ENCODE measurements at places on chromosomes 6 and 20.

- no peak for DNase-seq
Measured at GRCh38 chr6:111944541-111944940, 71.3 kb upstream of the FYN start.

DNA sequence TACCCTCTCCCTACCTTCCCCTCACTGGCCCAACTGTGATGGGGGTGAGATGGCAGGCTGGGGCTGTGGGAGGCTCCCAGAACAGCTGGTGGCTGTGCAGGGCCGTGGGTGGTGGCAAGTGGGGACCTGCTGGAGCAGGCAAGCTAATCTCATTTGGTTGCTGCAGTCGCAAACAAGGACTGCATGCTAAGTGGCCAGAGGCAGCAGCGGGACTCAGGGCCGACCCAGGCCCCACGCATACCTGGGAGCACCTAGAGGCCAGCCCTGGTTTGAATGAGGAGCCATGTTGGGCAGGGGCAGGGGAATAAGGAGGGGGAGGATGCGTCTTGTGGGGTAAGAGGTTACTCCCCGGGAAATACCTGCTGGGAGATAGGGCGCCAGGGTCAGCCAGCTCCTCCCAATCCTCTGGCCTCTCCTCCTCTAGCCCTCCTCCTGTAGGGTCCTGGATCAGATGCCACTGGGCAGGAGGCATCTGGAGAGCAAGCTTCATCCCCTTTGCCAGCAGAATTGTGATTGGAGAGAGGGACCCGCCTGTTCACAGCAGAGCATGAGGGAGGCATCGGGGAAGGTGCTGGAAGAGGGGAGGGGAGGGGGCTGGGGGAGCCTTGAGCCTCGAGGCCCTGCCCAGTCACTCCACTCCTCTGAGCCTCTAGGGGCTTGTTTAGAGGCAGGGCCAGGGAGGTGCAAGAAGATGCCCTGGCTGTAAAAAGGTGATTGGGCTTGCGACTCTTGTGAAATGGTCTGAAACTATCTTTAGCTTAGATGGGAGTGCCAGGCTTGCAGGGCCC lies 24.3 kb upstream of the CDH22 start:
- DNase-seq, result no peak

DNA sequence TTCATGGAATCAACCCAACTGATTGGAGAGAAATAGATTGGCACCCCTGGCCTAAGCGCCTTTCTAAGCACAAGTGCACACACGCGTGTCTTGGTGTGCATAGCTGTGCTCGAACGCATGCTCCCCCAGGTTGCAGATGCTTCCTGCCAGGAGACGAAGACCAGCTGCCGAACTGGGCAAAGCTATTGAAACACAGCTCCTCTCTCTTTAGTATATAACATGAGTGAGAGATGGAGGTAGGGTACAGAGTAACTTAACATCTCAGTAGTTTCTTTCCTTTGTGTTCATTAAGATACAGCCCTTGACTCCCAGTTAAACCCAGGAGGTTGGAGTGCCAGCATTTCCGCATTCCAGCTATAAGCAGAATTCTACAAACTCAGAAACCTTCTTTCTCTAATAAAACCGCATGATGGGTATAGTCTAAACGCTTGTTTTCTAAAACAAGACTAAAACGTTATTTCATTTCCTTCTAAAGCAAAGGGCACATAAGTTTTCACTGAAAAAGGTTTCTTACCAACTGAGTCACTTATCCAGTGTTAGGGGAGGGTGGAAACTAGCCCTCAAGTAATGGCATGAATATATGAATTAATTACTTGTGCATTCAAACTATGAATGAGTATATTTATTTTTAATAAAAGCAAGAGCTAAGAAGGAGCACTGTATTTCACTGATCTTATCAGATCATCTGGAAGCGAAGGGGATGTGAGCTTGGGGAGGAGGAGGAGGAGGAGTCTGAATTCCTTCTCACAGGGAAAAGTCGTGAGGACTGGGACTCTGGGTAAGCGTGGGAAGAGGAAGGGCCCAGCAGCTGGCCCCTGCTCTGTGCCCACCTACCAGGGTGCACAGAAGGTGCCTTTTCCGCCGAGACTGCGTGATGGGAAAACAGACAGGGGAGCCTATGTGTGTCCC lies 179.2 kb downstream of the TMEM242 start:
- no peak for DNase-seq

GRCh38 chr20:37246736-37247135 lies 14.9 kb downstream of the GHRH start:
- DNase-seq, result no peak

DNA sequence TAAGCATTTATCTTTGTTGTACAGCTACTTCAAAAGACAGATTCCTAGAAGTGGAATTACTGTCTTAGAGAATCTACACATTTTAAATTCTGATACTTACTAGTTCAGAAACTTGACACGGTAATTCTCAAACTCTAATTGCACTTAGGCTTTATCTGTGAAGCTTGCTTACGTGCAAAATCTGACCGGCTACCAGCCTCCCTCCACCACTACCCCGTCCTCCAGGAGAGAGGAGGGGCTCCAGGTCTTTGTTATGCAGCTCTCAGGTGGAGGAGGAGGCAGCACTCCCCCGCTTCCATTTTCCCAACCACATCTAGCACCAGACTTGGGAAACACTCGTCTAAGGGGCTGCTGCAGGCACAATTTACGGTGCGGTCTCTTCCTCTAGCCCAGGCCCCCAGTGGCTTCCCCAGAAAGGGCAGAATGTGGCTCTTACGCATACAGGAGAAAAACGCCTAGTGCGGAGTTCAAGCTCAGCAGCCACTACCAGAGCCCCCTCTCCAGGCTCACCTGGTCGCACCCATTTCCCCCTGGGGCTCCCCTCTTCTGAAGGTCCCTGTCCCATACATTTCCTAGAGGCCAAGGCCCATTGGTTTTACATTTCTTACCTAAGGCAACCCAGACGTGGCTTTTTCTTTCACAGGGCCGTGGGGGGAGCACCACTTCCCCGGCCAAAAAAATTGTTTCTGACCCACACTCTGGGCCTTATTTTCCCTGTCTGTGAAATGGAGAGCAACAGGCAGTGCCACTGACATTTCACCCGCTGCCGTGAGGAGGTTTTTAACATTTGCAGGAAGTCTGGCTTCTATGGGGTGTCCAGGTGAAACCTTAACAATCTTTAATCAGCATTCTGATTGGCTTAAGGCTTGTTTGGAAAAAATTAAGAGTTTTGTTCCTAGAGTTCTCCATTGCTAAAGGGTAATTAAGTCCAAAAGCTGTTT lies 1.6 kb upstream of the TGIF2 start:
- DNase-seq, result no peak

GRCh38 chr20:32960222-32960518 lies 44.1 kb downstream of the SUN5 start:
- DNase-seq, result no peak

GRCh38 chr6:111011360-111012142 lies 29.7 kb downstream of the RPF2 start:
- no peak for DNase-seq

GRCh38 chr6:24536466-24536865 lies 41.7 kb downstream of the ALDH5A1 start:
- no peak for DNase-seq

GRCh38 chr20:61146023-61146422 lies 106.0 kb upstream of the CDH4 start:
- no peak for DNase-seq

GRCh38 chr6:154572556-154572955 lies 62.1 kb upstream of the CNKSR3 start:
- DNase-seq, result no peak

DNA sequence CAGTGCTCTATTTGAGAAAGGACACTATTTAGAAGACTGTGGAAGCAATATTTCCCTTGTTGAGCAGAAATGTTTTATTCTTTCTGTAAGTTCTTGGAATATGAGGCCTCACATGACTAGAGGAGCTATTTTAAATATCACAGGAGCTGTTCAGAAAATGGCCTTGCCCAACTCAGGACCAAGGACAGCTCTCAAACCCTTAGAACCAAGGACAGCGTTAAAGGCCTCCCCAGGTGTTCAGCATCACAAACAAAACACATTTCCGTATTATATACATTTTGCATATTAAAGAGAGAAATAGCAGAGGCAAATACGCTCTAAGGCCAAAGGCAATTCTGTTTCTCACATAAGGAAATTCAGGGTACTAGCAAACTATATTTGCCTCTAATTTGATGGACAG lies 631.4 kb downstream of the CDH26 start:
- DNase-seq, result no peak

- DNase-seq, result no peak
Measured at GRCh38 chr6:83071023-83071422, 3.6 kb downstream of the DOP1A start.

DNA sequence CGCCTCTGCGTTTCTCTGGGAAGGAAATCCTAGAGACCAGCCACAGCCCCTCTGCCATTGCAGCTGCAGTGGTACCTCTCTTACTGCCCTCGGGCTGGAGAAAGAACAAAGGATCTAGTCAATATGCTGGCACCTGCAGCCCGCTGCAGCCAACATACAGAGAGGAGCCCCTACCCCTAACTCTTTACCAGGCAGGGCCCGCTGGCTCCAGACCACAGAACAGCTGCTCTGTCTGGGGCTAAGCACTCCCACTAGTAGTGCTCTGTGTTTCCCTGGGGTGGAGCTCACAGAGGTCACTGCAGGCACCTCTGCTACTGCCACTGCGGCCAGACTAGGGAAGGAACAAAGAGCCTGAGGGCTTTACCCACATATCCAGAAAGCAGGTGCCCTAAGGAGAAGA lies 93.8 kb upstream of the IMPG1 start:
- no peak for DNase-seq

DNA sequence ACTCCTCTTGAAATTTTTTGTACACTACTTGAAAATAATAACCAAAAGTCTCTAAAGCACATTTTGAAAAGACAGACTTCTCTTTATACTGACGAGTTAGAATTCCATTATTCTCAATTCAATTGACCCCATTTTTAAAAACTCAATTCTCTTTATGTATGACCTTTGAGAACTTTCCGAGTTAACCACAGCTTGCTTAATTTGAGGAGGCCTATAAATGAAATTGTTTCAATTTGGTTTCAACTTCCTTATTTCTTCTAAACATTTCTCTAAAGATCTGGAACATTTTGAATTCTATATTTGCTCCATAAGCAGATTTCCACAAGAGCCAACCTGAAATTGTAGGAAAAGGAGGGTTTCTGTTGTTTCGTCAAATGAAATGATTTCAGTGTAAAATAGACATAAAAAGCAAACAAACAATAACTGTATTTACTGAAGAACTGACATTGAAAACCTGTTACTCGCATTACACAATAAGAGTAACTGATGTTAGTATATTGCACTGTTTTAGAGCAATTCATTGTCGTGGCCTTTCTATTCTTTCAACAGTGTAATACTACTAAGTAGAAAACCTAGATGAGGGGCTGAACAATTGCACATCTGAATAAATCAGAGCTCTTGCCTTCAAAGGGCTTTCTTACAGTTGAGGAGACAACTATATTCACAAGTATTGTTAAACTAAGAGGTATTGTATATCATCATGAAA lies 223.6 kb downstream of the HIVEP2 start:
- DNase-seq, result no peak

DNA sequence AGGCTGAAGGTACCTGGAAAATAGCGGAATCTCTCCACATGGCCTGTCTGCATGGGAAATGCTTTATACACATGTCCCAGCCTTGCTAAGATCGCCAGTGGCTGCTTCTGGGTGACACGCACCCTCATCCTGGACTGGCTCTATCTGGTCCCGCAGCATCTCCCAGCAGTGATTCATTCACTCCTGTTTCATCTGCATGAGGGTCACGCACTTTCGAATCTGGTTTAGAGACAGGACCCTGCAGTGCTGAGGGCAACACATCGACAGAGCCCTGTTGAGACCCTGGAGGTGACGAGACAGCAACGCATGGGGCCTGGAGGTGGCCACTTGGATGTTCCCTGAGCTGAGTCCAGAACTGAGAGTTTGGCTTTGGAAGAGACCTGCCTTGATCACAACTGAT lies 136.5 kb downstream of the SMOC2 start:
- DNase-seq, result no peak

GRCh38 chr6:21198032-21198640 lies 395.4 kb upstream of the SOX4 start:
- no peak for DNase-seq

DNA sequence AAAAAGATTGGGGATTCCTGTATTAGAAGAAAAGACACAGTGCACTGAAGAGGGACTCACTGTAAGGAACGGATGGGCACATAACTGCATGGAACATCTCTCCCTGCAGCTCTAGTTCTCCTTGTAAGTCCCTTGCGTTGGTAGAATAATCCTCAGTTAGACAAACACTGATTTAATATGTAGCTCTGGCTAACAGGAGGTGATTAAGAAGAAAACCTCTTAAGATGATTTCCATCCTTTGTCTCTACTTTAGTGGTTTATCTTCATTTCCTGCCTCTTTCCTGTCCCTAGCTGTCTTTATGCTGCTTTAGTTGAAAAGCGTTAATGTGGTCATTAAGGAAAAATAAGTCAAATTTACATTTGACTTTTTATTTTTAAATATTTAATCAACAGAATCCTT lies 86.6 kb downstream of the SLC16A10 start:
- DNase-seq, result no peak

- DNase-seq, result no peak
Measured at GRCh38 chr6:14984519-14984853, 261.4 kb upstream of the JARID2 start.

- no peak for DNase-seq
Measured at GRCh38 chr6:35258858-35259193, 709 bp upstream of the ZNF76 start.

- no peak for DNase-seq
Measured at GRCh38 chr6:109305028-109305427, 77.2 kb downstream of the CD164 start.

DNA sequence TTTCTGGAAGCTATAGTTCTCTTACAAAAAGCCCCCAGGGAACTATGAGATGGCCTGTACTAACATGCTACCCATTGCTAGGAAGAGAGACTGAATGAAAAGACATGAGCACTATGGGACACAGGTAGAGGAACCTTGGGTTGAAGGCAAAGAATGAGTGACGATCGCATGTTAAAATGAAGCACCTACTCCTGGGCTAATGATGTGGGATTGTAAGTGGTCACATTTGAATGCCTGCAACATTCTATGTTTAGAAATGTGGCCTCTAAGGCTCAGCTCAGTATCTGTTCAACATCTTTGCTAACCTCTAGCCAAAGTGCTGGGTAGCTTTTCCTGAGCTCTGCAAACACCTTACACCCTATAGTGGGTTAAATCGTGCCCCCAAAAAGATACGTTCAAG lies 5.2 kb upstream of the ZC3H12D start:
- no peak for DNase-seq

DNA sequence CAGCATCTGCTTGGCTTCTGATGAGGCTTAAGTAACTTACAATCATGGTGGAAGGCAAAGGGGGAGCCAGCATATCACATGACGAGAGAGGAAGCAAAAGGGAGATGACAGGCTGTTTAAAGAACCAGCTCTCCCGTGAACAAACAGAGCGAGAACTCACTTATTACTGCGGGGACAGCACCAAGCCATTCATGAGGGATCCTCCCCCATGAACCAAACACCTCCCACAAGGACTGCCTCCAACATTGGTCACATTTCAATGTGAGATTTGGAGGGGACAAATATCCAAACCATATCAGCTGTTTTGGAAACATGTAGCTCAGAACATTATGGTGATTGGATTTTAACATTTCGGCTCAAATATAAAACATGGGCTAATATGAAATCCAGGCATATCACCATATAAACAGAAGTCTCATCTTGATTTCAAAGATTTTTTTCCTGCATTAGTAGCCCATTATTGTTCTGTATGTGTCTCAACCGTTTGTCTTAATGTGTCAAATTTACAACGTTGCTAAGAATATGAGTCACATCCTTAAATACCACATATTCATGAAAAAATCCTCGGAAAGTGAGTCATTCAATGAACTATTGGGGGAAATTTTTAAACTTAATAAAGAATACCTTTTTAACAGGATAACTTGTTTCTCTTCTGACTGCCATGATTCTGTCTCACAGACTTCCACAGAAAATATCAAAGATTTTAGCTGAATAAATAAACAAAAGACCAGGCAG lies 894.3 kb downstream of the TFAP2A start:
- DNase-seq, result no peak

All from breast epithelium (tissue), 4 donors.